Retinal pigment epithelial cell (primary cell): ENCODE measurements at places on chromosomes 7 and 10.

DNA sequence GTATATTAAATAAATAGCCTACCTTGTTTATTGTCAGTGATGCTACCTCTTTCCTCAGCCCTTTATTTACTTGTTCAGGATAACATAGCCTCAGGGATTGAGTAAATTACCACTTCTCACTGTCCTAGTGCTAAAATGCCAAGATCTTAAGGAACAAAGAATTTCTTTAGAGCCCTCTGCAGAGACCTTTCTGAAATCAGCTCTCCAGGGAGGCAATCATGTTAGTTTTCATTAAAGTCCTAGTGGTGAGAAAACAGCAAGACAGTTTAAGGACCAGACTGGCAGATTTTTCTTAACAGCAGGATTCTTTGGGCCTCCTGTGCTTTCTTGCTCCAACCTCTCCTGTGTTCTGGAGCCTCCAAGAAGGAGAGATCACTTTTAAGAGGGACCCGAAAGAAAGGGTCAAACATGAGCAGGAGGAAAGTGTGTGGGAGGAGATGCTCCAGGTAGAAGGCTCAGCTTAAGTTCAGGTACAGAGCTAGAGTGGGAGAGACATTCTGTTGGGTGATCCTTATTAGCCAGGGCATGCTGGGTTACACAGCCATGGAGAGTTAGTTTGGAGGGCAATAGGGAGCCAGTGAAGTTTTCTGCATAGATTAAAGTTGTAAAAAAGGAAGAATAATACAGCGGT lies 1.2 kb upstream of the PLCE1 start:
- no peak for DNase-seq

- DNase-seq: no peak
Measured at GRCh38 chr7:12194426-12194825, 16.7 kb upstream of the TMEM106B start.

DNA sequence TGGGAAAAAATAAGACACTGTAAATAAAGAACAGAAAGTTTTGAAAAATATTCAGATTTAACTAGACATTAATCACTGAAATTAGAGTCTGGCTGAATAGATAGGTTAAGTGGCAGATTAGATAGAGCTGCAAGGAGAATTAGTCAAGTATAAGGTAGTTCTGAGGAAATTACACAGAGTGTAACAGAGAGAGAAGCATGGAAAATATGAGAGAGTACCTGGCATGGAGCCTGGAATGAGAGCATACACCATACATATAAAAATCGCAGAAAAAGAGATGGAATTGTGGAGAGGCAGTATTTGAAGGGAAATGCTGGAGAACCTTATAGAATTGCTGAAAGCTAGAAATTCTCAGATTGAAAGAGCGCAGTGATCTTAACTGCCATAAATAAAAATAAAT lies 46.9 kb downstream of the ZNRF2 start:
- no peak for DNase-seq

DNA sequence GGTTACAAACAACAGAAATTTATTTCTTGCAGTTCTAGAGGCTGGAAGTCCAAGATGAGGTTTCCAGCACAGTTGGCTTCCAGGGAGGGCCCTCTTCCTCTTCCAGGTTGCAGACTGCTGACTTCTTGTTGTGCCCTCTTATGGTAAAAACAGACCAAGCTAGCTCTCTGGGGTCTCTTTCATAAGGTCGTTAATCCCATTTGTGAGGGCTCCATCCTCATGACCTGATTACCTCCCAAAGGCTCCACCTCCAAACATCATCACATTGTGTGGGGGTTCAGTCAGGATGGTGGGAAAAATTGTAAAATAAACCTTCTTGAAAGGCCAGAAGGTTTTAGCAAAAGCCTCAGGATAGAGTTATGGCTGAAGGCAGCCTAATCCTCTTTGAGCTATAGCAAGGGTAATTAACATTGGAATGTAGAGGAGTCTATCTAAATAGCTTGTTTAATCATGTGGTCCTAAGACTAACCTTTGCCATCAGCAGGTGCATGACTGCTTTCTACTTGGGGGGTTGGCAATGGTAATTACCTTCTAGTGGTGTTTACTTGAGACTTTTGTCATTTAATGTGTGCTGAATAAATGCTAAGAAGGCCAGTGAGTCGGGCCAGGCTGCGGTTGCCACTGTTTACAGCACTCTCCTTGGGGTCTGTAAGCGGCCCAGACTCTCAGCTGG lies 80.8 kb downstream of the PPP1R17 start:
- peak; percentile 68 for DNase-seq

DNA sequence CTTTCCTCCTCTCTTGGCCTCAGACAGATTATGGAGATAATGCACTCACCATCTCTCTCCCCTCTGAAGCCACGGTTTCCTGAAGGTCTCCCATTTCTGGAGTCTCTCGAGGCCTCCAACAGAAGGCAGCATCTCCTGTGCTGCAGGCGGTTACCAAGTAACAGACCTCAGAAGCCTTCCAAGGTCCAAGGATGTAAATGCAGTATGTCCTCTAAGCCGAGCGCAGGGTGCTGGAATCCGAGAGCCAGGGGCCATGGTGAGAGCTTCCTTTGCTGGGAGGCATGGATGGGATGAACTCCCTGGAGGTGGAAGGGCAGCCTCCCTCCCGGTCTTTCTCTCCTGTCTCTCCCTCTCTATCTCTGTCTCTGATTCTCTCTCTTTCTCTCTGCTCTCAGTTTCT lies 79.8 kb downstream of the ADARB2 start:
- DNase-seq: no peak

DNA sequence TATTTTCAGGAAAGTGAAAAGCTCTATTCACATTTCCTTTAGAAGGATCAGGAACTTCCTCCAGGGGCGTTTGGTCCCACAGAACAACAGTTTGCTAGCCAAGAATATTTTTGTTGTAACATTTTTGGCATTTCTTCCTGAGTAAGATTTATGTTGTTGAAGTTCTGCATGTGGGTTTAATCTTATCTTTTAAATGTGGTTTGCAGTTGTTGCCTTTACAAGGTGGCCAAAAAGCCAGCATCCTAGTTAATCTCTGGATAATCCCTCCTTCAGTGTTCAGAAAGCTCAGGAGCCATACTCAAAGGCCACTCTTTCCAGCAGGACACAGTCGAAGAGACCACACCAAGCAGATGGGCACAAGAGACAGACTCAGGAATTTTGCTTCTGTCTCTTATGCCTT lies 30.0 kb downstream of the SLC26A4 start:
- DNase-seq: no peak

GRCh38 chr10:92969151-92969550 lies 91.4 kb upstream of the CYP26C1 start:
- no peak for DNase-seq

DNA sequence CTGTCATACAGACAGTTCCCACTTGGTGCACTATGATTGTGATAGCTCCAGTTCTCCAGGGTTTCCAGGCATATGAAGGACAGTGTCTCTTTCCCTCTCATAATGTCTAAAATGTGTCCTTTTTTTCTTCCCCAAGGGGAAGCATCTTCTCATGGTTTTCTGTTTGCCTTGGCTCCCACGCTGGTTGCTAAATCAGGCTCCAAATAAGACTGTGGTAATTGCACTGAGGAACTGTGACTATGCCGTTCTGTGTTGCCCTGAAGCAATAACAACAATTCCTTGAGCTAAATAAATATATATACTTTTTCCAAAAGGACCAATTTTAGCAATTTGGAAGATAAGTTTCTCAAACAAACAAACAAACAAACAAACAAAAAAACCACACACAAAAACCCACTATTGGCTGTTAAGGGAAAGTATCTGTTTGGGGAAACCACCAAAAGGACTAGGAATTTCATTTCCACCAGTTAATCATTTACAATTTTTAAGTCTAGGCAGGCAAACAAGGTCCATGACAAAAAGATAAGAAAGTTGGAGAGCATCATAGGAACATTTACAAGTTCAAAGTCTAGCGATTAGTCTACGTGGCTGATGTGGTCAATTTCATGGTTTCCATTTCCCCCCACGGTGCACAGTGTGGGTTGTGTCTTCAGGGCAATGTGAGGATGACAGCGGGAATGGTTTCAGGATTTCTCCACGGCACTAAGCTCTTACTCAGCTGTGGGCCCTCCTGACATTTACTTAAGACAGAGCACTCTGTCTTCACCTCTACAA lies 62.4 kb downstream of the THNSL1 start:
- no peak for DNase-seq

DNA sequence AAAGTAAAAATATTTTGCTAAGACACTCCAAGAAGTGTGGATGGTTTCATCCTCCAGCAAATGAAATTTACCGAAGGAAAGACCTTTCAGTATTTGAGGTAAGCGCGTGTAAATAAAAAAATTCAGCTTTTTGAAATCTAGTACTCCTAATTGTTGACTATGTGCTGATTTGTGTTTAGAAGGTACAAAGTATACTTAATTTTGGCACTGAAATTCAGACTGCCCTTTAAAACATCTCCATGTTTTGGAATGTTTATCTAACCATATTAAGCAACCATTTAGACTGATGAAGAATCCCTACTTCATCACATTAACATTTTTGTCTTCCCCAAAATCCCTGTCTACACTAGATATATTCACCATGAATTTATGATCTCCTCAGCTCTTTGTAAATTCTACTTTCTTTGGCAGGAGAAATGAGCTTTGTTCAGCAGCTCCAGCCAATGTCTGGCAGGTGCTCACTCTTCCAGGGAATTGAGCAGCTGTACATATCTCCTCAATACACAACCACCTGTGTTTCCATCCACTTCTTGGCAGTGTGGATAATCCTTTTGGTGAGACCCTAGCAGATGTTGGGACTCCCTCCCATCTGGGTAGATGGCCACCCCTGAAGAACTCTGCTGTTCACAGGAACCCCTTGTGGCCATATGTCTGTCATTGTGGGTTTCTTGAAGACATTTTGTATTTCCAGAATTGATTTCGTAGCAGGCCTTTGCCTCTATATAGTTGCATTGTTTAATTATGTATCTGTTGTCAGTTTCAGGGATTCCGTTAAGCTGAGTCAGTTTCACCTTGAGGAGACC lies 129.4 kb upstream of the SAMD8 start:
- DNase-seq: no peak

DNA sequence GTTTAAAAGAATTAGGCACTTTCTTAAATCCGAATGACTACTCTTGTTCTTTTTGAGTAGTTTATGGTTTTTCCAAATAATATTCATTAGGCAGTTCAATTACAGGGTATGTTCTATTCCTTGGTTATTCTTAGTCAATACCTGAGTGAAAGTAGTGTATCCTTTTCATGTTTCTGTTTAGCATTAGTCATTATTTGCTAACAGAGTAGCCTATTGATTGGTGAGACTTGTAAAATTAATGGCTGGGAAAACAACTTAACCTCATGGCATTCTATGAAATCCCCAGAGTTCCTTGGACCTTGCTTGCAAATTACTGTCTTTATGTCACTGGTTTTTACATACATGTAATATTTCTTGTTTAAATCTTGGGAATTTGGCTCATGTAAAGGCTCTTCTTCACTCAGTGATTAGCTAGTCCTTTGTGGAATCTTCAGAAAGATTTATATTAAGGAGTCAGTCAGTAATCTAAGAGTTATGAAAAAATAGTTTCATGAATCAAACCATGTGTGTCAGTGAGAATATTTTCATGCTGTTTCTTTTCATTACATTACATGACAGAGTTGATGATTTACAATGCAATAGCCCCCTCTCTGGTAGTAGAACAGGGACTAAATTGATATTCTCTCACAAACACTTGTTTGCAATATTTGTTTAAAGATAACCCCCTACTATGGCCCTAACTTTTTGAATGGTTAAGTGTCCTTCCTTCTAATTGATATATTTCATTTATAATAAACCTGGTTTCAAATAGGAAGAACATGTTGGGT lies 81.5 kb upstream of the LRRTM3 start:
- DNase-seq: no peak

DNA sequence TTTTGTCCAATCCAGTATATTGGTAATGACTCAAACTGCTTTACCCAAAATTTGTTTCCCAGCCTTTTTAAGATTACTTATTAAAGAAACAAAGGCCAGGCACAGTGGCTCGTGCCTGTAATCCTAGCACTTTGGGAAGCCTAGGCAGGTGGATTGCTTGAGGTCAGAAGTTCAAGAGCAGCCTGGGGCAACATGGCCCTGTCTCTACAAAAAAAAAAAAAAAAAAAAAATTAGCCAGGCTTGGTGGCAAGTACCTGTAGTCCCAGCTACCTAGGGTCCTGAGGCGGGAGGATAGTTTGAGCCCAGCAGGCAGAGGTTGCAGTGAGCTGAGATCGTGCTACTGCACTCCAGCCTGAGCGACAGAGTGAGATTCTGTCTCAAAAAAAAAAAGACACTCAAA lies 7.0 kb upstream of the ARHGAP12 start:
- no peak for DNase-seq

DNA sequence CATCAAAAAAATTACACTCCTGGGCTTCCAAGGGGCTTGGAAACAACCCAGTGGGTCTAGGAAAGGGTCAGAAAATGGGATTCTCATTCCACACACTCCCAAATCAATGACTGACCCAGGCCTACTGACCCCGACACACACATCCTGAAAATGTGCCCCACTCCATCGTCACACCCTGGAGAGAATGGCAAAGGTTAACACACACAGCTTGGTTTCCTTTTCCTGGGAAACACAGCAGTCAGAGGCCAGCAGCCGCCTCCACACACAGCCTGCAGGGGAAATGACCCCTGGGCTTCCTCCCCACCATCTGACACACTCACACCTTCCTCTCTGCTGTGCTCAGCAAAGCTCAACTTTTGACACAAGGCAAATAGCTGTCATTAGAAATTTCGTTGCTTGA lies 42.9 kb downstream of the SH3PXD2A start:
- no peak for DNase-seq

DNA sequence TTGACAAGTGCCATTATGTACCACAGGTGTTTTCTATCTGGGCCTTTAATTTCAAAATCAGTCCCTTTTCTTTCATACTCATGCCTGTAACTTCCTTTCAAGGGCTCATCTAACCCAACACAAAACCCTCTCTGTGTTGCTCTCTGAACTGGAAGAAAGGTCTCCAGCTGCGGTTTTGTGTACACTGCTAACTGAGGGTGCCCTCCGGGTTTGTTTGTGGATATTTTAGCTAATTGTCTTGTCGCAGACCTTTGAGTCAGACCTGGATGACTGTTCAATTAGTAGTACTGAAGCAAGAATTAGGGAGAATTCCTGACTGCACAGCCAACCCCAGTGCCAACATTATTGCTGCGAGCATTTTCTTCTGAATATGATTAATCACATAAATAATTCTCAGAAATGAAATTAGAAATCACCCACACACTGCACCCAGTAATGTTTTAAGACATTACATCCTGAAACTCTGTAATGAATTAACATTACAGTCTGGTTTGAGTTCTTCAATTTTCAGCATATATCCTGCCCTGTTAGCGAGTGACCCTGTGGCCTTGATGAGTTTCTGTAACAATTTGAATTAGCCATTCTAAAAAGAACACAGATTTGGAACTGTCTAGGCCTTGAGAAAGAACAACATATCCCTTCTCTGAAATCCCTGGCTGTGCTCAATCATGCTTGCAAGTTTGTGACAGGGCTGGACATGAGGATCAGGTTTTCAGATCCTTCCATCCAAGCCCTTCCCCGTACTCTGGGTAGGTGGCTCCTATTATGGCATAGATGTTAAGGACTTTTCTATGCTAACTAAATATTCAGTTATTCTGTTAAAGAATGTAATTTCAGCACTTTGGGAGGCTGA lies 460.1 kb downstream of the PLXDC2 start:
- peak; percentile 19 for DNase-seq

GRCh38 chr7:22295402-22296264 lies 61.3 kb downstream of the RAPGEF5 start:
- no peak for DNase-seq
